ENCODE measurements at places on chromosomes 7 and 10. TPM values are rescaled to one million over a fixed set of nuclear protein-coding genes. Genes with fewer than 3 reads are reported as not detected.

PLXDC2 gene
- total RNA-seq: not detected

PLCE1 gene
- not detected for total RNA-seq

ADGRA1 gene
- total RNA-seq: not detected

TLX1 gene
- total RNA-seq: not detected
